ENCODE measurements at places on chromosomes 1 and 21. TPM values are rescaled to one million over a fixed set of nuclear protein-coding genes. Genes with fewer than 3 reads are reported as not detected.

- DNase-seq: no peak
Observed at GRCh38 chr1:215005078-215005477, 77.5 kb upstream of the KCNK2 start.

- DNase-seq: no peak
Observed at GRCh38 chr21:18411565-18411964, 8.0 kb upstream of the TMPRSS15 start.

GRCh38 chr1:91854852-91855534 is 31.0 kb downstream of the TGFBR3 start:
- DNase-seq: no peak

DNA sequence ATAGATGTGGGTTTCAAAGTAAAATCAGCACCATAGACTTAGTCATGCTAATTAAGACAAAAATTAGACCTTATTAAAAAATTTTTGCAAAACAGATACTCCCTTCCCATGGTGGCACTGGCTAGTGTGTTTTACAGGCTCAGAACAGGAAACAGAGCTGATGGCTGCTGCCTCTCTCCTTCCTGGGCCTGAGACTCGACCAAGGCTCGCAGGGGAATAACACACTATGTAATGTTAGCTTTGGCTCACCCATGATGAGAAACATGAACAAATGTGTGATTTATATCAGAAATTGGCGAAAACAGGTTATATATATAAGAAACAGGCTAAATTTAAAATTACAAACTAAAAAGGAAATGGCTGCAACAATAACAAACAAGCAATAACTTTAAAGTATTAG is 50.7 kb downstream of the ERG start:
- DNase-seq: peak; percentile 81

DNA sequence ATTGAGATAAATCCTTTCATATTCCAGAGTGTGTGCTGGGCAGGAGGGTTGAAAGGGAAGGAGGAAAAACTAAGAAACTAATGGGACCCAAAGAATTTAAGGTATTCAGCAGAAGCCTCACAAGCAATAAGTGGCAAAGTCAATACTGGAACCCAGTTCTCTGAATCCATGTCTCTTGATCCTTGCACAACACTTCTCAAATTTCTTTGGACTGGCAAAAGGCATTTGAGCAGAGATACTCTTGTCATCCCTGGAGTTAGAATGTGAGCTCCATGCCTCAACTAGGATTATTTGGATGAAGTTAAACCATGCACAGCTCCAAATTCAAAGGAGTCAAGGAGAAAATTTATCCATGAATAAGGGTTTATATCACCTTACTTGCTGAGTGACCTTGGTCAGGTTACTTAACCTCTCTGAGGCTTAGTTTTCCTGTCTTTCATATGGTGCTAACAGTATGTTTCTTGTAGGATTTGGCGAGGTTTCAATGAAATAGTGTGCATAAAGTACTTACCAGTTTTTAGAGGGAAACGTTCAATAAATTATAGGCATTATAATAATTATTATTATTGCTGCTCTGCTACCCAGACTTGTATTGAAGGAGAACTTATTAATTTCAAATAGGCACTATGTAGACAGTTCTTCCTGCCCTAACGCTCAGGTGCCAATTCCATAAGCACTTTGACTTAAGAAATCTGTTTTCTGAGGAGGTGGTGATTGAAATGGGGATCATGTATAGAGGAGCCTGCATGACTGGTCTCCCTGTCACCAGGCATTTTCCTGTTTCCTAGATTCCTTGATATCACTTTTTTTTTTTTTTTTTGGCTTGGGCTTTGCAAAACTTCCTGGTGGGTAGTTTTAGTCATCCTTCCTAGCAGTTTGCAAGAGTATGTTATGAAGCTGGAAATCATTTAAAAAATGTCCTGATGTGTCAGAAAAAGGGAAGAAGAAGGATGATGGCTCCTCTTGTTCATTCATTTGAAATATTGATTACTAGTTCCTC is 125.0 kb upstream of the JUN start:
- peak; percentile 84 for DNase-seq

DNA sequence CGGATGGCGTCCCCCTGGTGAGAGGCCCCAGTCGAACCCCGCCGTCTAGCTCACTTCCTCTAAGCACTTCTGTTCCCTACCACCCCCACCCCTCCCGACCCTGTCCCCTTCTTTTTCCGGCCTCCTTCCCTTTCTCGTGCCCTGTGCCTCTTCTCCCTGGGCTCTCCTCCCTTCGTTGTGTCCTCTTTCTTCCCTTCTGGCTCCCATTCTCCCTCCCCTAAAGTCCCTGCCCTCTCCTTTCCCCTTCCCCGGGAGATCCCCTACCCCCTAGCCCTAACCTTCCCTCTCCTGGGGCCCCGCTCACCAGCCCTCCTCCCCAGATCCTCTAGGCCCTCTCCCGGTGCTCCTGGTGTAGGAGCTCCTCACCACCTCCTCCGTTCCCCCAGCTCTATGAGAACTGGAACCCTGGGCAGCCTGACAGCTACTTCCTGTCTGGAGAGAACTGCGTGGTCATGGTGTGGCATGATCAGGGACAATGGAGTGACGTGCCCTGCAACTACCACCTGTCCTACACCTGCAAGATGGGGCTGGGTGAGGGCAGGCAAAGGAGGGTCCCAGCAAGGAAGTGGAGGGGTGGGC is 15.9 kb downstream of the BCAN start:
- no peak for DNase-seq

DNA sequence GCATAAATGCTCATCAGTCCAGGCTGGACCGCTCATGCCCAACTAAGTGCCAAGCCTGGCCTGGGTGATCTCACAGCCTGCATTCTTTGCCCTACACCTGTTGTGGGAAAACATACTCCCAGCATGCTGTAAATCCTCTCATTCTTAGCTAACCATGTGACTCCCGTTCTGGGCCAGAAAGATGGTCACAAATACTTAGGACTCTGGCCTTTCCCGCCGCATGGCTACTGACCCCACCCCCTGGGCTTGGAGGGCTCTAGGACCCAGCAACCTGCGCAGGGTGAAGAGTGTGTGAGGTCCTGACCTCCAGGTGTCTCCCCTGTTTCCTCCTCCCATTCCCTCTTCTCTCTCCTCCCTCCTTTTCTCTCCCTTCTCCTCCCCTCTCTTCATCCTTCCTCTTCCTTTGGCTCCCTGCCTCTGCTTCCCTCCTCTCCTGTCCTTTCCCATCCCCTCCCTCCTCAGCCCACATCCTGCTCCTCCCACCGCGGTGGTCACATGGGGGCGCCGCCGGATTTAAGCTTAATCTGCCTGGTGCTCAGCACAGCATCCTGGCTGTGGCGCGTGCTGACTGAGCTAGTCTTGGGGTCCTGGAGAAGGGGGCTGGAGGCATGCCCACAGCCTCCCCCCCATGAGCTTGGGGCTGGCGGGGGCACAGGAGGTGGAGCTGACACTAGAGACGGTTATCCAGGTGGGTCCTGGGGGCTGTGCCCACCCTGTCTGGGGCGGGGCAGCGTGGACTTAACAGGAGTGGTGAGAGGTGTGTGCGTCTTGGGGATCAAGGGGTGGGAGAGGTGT is at the start of gene CROCC:
CROCC (plus strand) TSS at position 541 of the 795 bp plus-strand sequence; CDS start at position 629, 88 bp downstream.
- peak; percentile 50 for DNase-seq

- DNase-seq: no peak
Observed at GRCh38 chr1:221166559-221167318, 287.5 kb downstream of the HLX start.

DNA sequence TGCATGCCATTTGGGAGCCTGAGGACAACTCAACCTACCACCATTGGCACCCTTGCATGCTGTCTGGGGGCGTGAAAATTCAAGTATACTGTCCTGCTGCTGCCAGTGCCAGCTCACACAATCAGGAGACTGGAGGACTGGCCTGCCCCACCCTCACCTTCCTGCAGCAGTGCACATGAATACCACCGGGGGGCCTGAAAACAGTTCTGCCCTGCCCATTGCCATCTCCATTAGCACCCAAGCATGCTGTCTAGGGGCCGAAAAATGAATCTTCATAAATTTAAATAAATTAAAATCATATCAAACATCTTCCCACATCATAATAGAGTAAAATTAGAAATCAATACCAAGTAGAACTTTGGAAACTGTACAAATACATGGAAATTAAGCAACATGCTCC is 322.1 kb upstream of the TMPRSS15 start:
- no peak for DNase-seq

DNA sequence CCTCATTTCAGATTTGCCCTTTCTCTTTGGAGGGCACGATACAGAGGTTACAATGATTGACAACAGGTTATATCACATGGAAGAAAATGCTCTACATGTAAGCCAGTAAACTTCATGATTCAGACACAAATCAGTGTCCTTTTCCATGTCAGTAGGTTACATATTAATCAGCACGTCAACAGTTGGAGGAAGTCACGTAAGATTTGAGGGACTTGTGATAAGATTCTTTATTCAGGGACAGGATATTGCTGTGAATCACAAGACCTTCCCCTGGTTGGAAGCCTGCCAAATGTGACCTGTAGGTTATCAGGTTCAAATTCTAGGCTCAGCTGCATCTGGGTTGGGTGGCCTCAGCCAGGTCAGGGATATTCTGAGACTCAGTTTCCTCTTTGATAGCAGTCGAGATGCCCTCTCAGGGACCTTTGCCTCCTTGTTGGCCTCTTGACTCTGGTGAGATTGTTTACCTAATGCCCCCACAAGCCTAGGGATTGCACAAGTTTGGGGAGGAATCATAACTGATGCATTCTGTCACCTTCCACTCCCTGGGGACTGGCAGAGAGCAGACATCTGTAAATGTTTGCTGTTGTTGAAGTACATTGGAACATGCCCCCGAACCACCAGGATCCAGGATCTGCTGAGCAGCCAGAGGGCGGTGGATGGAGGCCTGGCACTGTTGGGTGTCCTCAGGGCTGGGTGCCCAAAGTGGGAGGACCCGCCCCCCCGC is 31.9 kb downstream of the SERINC2 start:
- DNase-seq: peak; percentile 16

DNA sequence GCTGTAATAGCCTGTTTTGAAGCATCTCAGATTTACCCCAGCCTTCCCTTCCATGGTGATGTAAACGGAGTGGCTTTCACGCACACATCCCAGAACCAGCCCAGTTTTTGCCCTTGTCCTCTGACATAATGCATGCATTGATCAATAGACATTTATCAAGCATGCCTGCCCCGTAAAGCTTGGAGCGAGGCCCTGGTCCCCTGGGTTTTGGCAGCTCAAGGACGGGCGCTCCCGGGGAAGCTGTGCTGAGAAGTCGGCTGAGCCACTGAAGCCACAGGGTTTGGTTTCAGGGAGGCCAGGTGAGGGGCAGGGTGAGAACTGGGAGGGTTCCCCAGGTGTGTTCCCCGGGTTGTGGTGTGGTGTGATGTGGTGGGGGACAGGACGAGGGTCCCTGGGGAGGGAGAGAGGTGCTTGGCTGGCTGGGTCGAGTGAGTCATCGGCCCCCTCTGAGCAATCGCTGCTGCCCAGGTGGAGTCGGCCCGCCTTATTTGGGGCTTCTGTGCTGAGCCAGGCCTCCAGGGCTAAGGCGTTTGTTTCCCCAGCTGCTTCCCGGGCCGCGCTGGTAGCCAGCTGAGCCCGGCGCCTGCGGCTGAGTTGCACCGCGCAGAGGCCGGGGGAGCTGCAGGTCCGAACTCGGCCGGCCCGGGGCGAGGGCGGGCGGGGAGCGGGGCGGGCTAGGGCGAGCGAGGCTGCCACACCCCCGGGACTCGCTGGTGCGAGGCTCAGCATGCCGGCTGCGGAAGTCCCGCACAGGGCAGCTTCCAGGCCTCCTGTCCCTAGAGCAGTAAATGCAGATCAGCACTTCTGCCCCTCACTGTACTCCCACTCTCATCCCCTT is 23.6 kb downstream of the ATP2B4 start:
- DNase-seq: peak; percentile 78

The LGALS8 gene
- 127 TPM for total RNA-seq

The RHOU gene
- total RNA-seq: 18.9 TPM

The ATPAF1 gene
- 25.0 TPM for total RNA-seq

The PRRC2C gene
- 30.6 TPM for total RNA-seq

The ZNF593OS gene
- not detected for total RNA-seq

The FCRL5 gene
- not detected for total RNA-seq
